Brain microvascular endothelial cell (primary cell): ENCODE measurements at places on chromosomes 4 and X.

- no peak for DNase-seq
Observed at GRCh38 chr4:14669371-14669770, 332.9 kb upstream of the CPEB2 start.

DNA sequence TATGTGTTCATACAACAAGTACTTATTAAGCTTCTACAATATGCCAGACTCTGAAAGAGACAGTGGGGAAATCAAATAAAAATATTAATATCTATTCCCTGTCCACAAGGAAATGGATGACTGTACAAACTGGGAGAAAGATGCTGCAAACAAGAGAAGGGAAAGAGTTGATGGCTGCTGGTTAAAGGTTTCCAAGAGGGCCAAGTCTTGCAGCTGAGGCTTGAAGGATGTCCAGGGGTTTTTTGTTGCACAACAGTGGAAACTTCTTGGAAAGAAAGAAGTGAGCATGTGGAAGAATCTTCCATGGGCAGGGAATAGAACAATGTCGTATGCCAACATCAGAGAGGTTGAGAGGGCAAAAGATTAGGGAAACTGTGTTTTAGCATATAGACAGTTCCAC lies 95.8 kb downstream of the MID1 start:
- DNase-seq: no peak

- peak; percentile 98 for DNase-seq
Observed at GRCh38 chr4:5365071-5366008, 314.1 kb downstream of the STK32B start.

- no peak for DNase-seq
Observed at GRCh38 chr4:147233-147632, 22.9 kb downstream of the ZNF718 start.

DNA sequence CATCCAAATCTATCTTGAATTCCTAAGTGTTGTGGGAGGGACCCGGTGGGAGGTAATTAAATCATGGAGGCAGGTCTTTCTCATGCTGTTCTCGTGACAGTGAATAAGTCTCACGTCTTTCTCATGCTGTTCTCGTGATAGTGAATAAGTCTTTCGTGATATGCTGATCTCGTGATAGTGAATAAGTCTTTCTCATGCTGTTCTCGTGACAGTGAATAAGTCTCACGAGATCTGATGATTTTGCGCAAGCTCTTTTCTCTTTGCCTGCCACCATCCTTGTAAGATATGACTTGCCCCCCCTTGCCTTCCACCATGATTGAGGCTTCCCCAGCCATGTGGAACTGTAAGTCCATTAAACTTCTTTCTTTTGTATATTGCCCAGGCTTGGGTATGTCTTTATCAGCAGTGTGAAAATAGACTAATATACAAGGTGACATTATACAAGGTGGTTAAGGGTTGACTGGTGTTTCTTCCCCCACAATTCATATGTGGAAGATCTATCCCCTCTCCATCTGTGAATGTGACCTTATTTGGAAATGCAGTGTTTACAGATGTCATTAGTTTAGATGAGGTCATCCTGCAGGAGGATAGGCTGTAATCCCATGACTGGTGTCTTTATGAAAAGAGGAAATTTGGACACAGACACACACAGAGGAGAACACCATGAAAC lies 27.6 kb downstream of the ARSD start:
- no peak for DNase-seq

DNA sequence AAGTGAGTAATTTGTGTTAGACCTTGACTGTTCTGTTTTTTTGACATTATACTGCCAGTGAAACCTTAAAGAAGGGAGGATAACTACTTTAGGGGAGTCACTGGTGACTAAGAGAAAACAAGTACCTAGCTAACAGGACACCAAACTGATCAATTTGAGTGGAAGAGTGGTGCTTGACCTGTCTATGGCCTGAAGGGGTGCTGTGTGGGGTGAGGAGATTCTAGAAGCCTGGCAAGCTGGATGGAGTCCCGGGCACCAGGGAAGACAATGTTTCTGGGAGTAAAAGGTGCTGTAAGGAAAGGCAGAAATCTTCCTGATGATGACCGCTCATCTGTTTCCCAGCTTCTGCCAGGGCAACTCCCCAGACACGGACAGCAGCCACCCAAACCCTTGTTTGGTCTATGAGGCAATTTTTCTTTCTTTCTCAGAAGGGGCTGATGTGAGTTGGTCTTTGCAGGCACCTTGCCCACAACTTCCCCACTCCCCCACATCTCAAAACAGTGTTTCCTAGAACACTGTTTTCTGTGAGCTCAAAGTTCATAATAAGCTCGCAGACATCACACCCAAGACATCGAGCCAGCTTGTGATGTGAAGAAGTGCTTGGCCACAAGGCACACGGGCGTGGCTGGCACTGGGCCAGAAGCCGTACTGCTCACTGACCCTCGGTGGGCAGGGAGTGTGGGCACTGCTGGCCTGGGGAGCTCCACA lies 4.6 kb downstream of the TXK start:
- DNase-seq: no peak

DNA sequence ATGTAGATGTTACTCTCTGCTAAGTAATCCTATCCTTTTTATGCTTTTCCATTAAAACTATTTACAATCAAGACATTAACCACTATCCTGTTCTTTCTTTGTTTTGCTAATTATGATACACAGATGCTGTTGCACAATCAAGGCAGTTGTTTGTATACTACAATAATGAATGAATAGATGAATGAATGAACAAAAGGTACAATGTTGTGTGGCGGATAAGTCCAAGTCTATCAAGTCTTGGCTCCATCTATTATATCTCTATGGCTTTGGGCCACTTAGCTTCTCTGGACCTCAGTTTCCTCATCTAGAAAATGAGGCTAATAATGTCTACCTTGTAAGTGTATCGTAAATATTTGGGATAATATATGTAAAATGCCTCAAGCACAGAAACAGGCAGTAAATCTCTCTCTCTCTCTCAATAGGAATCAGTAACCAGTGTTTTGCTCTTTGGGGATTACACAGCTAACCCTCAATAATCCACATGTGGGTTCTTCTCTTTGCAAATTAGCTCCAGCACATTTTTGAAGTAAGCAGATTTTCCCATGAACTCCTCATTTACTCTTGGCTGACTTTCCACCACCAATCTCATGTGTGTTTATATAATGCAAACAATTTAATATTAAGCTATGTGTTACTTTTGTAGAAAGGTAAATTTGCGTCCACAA lies 27.8 kb upstream of the TSPAN5 start:
- no peak for DNase-seq

DNA sequence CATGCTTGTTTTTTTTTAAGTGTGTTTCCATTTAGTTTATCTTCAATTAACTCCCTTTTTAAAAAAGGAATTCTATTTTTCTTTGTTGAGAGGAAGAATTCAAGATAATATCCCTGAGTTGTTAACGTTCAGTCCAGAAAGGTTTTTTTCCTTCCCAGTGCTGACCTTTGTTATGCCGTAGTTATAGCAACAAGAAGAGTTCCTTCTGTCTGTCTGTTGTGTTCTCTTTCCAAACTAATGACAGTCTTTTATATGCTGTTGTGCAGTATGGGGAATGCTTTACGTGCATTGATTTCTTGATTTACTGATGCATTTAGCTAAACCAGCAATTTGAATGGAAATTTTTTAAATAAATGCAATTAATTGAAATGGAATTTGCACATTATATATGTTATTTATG lies 6.6 kb upstream of the CXXC4 start:
- DNase-seq: no peak

DNA sequence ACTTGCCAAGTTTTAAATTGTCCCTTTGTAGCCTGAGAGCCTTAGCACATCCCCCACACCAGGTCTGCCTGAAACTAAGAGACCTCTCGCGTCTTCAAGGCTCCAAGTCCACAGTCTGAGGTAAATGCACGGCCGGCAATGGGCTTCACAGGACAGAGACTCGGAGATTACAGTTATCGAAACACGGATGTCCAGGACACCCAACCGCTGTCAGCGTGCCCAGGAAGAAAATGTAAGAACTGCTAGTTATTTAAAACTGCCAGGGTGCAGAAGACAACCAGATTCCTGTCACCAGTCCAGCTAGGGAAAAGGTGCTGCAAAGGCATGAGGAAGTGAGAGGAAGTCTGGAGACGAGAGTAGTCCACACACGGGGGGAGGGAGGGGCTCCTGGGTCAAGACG lies 28.9 kb downstream of the ZNF827 start:
- DNase-seq: no peak

DNA sequence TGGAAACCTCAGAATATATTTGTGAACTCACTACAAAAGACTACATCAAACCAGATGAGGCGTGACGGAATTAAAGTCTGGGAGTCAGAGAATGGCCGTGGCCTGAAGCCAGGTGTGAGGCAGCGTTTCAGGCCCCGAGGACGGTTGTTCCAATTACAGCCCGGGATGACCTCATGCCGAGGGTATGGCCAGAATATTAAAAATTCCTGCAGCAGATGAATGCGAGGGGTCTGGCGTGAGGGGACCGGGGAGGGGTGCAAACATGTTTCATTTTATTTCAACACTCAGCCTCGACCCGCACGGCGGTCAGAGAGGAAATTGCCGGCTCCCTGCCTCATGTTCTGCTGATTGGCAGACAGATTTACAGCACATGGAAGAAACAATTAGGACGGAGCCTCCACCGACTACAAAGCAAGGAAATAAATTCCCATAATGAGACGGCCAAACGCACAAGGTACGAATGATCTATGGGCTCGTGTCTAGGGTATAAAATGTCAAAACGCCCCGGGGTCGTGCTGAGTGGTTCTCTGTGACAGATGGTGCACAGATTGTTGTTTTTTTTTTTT lies 289.7 kb downstream of the SHOX start:
- DNase-seq: peak; percentile 37

DNA sequence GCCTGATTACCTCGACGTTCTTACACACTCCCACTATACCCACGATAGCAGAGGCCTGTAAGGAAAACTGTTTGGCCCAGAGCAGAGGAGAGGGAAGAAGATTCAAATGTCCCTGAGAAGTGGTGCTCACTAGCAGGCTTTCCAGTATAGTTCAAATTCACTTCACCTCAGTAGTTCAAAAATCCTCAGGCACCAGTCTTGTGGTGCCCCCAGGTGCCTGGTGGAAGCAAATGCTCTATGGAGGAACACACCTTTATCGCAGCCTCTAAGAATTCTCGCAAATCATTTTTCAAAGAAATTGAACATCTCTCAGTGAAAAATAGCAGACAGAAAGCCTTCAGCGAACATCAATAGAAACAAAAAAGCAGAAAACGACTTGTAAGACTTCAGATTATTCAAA lies 12.2 kb upstream of the MTMR1 start:
- no peak for DNase-seq

DNA sequence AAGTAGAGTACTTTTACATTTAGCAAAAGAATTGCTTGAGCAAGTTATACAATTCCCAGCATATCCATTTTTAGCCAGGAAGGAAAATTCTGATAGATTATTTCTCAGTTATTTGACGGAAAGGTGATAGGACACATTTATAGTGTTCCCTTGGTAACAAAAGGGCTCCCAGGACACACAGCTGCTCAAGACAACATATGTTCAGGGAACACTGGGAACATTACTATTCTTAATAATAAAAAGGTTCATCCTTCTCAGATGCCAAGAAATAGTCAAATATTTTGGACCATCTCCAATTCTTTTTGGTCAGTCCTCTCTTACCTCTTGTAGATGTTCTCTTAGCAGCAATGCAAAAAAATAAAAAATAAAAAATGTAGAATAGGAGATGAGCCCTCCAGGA lies 66.8 kb upstream of the SMAD1 start:
- DNase-seq: no peak

- DNase-seq: no peak
Observed at GRCh38 chr4:80107374-80107773, 34.3 kb upstream of the ANTXR2 start.

- DNase-seq: no peak
Observed at GRCh38 chr4:8284391-8284790, 14.8 kb downstream of the HTRA3 start.

- no peak for DNase-seq
Observed at GRCh38 chr4:110208419-110208818, 10.0 kb upstream of the ELOVL6 start.

GRCh38 chr4:161320377-161320776 lies 843.4 kb downstream of the FSTL5 start:
- DNase-seq: no peak

DNA sequence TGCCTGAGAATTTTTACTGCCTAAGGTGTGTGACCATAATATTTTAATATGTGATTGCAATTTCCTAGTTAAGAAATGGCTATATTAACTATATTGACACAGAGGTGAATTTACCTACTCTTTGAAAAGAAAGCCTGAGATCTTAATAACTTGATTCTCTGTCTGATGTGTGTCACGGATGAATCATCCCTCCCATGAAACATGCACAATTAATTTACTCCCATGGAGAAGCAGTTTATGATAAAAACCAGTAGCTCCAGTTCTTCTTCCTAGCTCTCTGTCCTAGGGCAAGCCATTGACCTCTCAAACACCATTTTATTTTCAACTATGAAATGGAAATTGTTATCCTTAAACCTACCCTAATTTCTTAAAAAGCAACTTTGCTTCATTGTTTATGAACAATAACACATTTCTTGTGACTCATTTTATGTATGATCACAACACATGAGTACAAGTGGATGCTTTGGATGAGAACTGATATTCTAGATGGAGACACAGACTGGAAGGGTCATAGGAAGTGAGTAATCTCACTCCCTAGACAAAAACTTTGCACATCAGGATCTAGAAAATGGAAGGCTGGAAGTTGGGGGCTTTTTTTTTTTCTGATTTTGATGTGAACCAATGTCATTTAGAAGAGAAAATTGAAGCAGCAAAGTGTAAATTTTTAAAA lies 438.3 kb downstream of the GPAT3 start:
- no peak for DNase-seq

DNA sequence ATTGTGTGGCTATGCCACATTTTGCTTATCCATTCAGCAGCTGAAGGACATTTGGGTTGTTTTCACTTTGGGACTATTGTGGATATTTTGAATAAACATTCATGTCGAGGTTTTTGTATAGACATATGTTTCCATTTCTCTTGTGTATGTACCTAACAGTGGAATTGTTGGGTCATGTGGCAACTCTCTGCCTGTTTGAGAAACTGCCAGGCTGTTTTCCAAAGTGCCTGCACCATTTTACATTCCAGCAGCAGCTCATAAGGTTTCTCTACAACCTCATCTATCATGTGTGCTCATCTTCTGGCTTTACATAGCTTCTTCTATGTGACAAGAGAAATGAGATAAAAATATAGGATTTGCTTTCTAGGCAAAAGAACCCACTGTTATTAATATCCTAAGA lies 29.5 kb upstream of the TSPAN5 start:
- no peak for DNase-seq

- no peak for DNase-seq
Observed at GRCh38 chrX:50700921-50701320, 113.1 kb downstream of the SHROOM4 start.
